ENCODE measurements at places on chromosomes 3 and 15. TPM values are rescaled to one million over a fixed set of nuclear protein-coding genes. Genes with fewer than 3 reads are reported as not detected.

GRCh38 chr15:80732818-80733217 lies 37.7 kb downstream of the ABHD17C start:
- no peak for DNase-seq

The WNT7A gene
- 0.59 TPM for total RNA-seq

The SEMA7A gene
- 11.7 TPM for total RNA-seq

The RPL29 gene
- total RNA-seq, result 933 TPM

The FGF7 gene
- total RNA-seq, result 44.2 TPM

- no peak for DNase-seq
Observed at GRCh38 chr3:56459104-56459496, 9.2 kb downstream of the ERC2 start.

DNA sequence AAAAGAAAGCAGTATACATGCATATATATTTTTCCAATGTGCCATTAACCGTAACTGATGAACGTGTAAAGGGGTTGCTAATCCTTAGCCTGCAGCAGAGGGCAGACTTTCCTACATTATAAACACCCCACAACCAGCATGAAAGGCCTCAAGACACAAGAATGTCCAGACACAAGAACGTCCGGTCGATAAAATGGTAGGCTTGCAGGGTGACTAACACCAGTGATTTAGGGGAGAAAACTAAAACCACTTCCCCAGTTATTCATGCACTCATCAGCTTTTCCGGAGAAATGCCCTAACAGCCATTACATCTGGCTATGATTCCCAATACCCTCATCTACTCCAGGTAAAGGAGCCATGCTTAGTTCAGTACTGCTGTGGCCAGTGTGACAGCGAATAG lies 57.4 kb downstream of the LRTM1 start:
- peak; percentile 70 for DNase-seq

The MKRN3 gene
- total RNA-seq, result 0.89 TPM

The CCNDBP1 gene
- 50.4 TPM for total RNA-seq

DNA sequence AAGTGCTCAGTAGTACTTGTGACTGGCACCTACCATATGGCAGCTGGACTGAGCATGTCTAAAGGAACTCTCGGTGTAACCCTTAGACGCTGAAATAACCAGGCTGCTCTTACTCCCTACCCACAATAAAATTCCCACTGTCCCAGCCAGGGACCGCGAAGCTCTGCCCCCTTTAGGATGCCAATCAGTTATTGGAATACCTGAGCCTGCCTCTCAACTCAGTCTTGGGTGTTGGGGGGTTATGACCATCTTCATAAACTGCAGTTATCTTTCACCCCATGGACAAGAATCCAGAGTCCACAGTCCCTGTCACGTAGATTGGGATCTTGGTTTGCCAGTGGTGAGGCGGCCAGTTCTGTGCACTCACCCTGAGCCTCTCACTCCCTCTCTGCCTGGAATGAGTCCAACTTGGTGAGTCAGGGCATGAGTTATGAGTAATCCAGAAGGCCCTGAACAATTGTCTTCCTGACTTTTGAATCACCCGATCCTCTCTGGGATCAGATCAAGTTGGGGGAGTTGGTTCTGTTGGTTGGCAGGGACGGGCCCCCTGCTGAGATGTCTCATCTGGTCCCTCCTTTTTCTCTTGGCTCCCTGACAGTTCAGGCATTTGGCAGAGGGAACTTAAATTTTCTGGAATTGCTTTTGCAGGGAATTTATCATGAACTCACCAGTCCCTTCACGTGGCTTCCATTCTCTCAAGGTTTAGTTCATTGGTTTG lies 120.1 kb upstream of the UBE2E1 start:
- no peak for DNase-seq

DNA sequence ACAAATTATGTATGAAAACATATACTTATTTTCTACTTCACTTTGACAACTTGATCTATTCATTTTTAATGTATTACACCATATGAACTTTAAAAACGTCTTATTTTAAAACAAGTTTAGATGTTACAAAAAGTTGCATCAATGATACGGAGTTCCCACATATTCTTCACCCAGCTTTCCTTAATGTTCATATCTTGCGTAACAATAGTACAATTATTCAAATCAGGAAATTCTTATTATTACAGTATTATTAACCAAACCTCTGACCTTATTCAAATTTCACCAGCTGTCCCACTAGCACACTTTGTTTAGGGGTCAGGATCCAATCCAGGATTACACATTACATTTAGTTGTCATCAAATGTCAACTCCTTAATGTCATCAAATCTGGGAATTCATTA lies 12.9 kb upstream of the XRN1 start:
- DNase-seq, result no peak

GRCh38 chr3:150547045-150547741 lies 606 bp downstream of the EIF2A start:
- no peak for DNase-seq

DNA sequence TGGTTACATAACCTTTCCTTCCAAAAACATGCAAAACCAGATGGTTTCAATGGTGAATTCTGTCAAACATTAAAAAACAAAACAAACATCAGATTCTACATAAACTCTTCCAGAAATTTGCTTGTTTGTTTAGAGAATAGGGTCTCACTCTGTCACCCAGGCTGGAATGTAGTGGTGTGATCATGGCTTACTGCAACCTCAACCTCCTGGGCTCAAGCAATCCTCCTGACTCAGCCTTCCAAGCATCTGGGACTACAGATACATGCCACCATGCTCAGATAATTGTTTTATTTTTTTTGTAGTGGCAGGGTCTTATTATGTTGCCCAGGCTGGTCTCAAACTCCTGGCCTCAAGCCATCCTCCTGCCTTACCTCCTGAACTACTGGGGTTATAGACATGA lies 36.1 kb downstream of the FBXL2 start:
- no peak for DNase-seq

The TOP2B gene
- total RNA-seq, result 159 TPM

DNA sequence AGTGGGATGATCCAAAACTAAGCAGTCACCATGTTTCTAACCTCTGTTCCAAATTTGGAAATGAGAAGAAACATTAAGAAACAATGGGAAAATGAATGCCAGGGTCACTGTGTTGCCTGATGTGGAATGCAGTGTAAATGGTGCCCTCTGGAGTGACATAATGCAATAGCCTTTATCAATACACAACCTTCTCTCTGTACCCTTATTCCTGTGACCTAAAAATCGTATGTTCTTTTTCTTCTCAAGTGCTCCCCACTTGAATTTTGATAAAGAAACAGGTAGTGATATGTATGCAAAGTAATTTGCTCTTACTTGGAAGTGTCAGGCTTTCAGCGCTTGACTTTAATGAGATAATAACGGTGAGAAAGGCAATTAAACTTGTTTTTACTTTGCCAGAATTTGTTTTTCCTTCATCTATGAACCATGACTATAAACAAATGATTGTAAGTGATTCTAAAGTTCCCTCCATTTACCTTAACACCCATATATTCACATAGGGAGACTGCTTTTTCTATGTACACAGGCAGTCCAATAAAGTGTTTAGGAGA lies 145.8 kb upstream of the THRB start:
- peak; percentile 57 for DNase-seq

The MAGI1 gene
- total RNA-seq, result 45.3 TPM

GRCh38 chr15:57505056-57505715 lies 86.5 kb upstream of the MYZAP start:
- no peak for DNase-seq

The SYNPR gene
- 0.20 TPM for total RNA-seq

- DNase-seq, result no peak
Observed at GRCh38 chr3:195101001-195101583, 169.9 kb downstream of the XXYLT1 start.

DNA sequence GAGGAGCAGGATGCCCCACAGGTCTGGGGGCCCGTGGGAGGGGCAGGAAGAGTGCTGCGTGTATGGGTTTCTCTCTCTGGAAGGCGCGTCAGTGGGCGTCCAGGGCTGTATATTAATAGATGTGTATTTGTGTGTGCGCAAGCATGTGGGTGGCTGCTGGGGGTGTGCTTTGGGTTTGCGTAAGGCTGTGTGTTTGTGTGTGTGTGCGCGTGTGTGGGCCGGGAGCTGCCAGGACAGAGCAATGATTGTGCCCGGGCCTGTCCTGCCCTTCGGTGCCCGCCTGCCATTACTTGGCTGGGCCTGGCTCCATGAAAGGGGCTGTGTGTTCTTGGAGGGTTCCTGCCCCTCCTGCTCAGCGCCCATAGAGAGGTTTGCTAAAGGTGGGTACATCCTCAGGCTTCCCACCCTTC lies 16.3 kb downstream of the CSPG4 start:
- peak; percentile 19 for DNase-seq

- peak; percentile 44 for DNase-seq
Observed at GRCh38 chr3:112769286-112769978, 77.2 kb downstream of the CD200R1L start.

DNA sequence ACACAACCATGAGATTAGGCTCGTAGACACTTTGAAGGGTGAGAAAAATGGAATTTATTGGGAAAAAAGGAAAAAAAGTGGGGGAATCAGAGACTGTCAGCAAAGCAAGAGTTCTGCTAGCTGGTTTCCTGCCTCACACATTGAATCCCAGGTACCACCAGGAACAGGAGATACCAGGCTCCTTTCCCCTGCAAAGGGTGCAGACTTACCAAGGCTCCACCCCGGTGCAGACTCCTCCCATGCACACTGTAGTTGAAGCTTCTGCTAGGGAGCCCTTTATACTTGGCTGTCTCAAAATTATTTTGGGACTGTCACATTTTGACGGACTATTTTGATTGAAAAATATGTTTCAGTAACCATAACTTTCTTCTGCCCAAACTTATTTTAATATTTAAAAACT lies 819.9 kb upstream of the GBE1 start:
- no peak for DNase-seq

- no peak for DNase-seq
Observed at GRCh38 chr15:64717735-64718495, 57.5 kb downstream of the RBPMS2 start.

The ATP13A3 gene
- total RNA-seq, result 73.5 TPM

The TTLL3 gene
- total RNA-seq, result 64.3 TPM

GRCh38 chr3:178750639-178751300 lies 214.5 kb downstream of the KCNMB2 start:
- no peak for DNase-seq

DNA sequence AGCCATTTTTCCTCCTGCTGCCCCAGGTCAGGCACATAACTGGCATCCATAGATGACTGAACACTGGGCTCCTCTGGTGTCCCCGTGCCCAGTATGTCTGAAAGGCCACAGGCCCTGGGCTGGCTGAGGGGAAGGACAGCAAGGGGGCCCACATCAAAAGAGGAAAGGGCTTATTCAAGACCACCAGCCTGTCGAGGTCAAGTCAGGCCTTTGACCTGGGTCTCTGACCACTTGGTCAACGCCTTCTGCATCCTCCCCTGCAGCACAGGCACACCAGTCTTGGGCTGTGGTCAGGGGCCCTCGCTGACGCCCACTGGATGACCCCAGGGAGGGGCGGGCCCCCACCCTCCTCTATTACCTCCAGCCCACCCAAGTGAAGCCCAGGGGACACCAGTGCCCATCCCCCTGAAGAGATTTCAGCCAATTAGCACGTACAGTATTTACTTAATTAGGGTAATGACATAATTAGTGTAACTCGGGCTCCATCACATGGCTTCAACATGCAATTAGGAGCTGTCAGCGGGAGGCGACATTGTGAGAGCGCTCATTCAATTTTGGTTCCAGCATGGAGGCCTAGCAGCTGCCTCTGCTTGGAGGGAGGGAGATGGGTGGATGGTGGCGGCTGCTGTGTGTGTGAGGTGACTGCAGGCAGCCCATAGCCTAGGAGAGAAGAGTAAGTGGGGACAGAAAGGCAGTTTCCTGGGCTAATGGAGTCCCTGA lies 13.5 kb upstream of the DNAH1 start:
- DNase-seq, result peak; percentile 48

The CD86 gene
- 6.8 TPM for total RNA-seq

DNA sequence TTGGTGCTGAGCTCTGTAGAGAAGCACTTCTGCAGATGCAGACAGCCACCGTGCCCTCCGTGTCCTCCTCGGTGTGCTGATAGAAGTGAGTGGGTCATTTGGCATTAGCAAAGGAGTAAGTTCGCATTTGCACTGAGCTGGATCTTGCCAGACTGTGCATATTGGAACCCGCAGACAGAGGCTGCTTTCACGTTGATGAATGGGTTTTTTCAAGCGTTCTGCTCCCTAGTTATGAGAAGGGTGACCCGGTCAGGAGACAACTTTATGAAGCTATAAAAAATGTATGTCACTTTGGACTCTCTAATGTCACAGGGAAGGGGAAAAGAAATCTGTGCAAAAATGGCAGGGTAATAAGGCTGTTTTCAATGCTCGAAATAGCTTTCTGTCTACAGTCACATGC lies 739.4 kb downstream of the MCTP2 start:
- no peak for DNase-seq

- no peak for DNase-seq
Observed at GRCh38 chr3:186311441-186311840, 50.6 kb downstream of the DGKG start.

DNA sequence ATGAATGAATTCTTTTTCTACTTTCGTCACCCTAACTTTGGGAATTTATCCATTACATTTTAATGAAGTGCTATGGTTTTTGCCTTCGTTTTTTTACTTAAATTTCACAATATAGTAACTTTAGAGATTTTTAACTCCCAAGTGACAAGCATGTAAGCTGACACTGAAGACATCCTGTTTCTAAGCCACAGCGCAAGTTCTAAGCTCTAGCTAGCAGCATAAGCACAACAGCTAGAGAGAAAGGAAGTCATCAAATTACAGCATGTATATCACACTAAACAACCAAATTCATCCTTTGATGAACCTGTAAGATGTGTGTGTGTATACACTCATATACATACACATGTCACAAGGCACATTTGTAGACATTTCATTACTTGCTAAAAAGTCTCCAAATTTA lies 119.3 kb downstream of the P3H2 start:
- peak; percentile 17 for DNase-seq

- DNase-seq, result no peak
Observed at GRCh38 chr15:78438619-78439285, 736 bp downstream of the IREB2 start.

GRCh38 chr3:72142028-72142427 lies 357.1 kb upstream of the PROK2 start:
- no peak for DNase-seq

DNA sequence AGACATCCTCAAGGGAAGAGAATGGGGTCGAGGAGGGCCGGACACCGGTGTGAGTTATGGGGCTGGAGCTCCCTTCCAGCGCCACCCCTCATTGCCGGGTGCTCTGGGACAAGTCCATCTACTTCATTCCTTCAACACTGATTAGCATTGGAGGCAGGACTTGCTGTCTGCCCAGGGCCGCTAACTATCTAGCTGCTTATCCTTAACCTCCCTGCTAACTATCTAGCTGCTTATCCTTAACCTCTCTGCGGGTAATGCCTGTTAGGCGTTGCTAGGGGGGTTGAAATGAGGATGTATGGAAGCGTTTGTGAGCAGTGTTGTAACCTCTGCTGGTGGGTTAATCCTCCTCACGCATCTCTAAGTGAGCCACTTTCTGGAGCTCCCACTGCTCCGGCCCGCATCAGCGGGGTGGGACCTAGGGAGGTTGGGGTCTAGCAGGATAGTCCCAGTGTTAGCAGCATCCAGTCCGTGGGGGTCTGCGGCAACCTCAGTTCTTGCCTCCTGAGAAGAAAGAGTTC lies 10.9 kb upstream of the CHAC1 start:
- DNase-seq, result no peak

GRCh38 chr3:112027826-112028225 lies 6.7 kb upstream of the TMPRSS7 start:
- DNase-seq, result no peak

The DLEC1 gene
- 0.49 TPM for total RNA-seq

GRCh38 chr15:72783004-72783639 lies 436 bp downstream of the ADPGK start:
- no peak for DNase-seq

The MAP2K1 gene
- total RNA-seq, result 23.8 TPM

Data from skin of body (tissue), 3 donors.